ENCODE measurements at places on chromosomes 13 and 19. TPM values are rescaled to one million over a fixed set of nuclear protein-coding genes. Genes with fewer than 3 reads are reported as not detected.

EDNRB gene
- 144 TPM for total RNA-seq

IZUMO2 gene
- total RNA-seq = not detected

MAMSTR gene
- total RNA-seq = 0.28 TPM

ZNF224 gene
- total RNA-seq = 22.9 TPM

LIM2 gene
- total RNA-seq = not detected

EML2 gene
- total RNA-seq = 36.7 TPM

ZNF844 gene
- total RNA-seq = 9.2 TPM

CEACAM7 gene
- total RNA-seq = not detected

ADGRE1 gene
- not detected for total RNA-seq

TNNT1 gene
- 1.6 TPM for total RNA-seq

ATP4B gene
- not detected for total RNA-seq

SMIM24 gene
- not detected for total RNA-seq

ZNF470 gene
- 7.9 TPM for total RNA-seq

GJA3 gene
- total RNA-seq = 0.57 TPM

HSPB6 gene
- 50.3 TPM for total RNA-seq

CYSLTR2 gene
- total RNA-seq = 1.3 TPM

ZNF221 gene
- total RNA-seq = 7.4 TPM

SERPINE3 gene
- total RNA-seq = not detected

SHISA2 gene
- under 0.01 TPM for total RNA-seq

CLDN10 gene
- not detected for total RNA-seq

FLT3 gene
- not detected for total RNA-seq

TLE6 gene
- total RNA-seq = 2.4 TPM

ZNF66 gene
- 0.71 TPM for total RNA-seq

PLA2G4C gene
- 11.8 TPM for total RNA-seq

DNAJB1 gene
- total RNA-seq = 41.1 TPM

CEACAM8 gene
- total RNA-seq = not detected

KCTD4 gene
- 0.14 TPM for total RNA-seq

EXOC3L2 gene
- under 0.01 TPM for total RNA-seq

CERS4 gene
- total RNA-seq = 14.5 TPM

RRAS gene
- total RNA-seq = 28.4 TPM

F10 gene
- 10.7 TPM for total RNA-seq

WASF3 gene
- total RNA-seq = 11.0 TPM

IFNL1 gene
- not detected for total RNA-seq

CERS1 gene
- 0.85 TPM for total RNA-seq

TUBA3C gene
- not detected for total RNA-seq

LILRA1 gene
- not detected for total RNA-seq

ZNF723 gene
- not detected for total RNA-seq

UNC13A gene
- 0.28 TPM for total RNA-seq

PSG1 gene
- 0.09 TPM for total RNA-seq

EPSTI1 gene
- 3.1 TPM for total RNA-seq

Data from smooth muscle cell of bladder (primary cell).